ELR (cell line): ENCODE measurements at places on chromosomes 7 and 10.
A peak's percentile ranks its signal among the peaks of the same experiment; 100 is the strongest.

- DNase-seq: no peak
Measured at GRCh38 chr7:1667566-1668395, 2.3 kb upstream of the ELFN1 start.

GRCh38 chr7:30936650-30937245 is 25.1 kb downstream of the AQP1 start:
- DNase-seq: no peak

DNA sequence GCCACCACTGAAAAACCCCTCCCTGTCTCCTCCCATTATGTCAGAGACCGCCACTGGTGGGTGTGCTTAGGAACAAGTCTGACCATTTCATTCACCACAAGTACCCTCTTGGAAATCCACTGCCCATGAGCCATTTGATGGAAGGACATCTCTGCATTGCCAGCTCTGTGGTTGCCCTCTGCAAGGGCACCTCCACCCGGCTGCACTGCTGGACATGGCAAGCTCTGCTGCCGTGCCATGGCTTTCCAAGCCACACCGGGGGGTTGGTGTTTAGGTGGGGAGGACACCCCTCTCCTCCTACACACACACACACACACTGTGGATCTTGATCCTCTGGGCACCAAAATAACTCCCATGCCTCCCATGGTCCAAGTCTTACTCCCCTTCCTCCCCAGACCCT is 5.2 kb upstream of the PLXNA4 start:
- no peak for DNase-seq

DNA sequence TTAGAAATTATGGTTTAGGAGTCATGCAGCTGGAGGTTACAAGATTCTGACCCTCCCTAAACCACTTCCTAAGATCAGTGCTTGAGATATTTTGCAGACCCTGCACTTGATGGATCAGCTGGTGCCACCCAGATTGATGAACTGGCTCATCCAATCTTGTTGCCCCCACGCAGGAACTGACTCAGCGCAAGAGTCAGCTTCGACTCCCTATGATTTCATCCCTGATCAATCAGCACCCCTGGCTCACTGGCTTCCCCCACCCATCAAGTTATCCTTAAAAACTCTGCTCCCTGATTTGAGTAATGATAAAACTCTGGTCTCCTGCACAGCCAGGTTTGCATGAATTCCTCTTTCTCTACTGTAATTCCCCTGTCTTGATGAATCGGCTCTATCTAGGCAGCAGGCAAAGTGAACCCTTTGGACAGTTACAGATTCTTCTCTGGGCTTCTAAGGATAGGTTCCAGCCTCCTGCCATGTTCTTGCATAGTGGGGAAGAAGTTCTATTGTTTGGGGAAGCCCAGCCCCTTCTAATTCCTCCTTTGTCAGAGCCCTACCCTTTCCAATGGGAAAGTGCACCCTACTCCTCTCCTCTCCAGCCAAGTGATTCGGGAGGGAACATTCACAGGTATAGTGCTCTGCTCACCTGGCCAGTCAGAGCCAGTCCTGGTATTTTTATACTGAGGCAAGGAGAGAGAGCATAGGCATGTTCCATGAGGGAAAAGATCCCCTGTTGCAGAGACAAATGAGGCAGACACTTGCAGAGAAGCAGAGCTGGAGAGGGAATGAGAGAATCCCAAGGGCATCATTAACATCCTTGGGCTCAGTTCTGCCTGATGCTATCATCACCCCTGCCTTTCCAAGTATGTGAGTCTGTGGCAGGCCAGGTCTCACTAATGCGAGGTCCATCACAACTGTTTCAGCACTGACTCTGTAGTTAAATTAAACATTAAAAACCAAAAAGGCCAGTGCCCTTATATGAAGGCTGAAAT is 224.4 kb upstream of the GALNT17 start:
- DNase-seq: no peak

- no peak for DNase-seq
Measured at GRCh38 chr10:29756451-29756850, 121.7 kb upstream of the SVIL start.

DNA sequence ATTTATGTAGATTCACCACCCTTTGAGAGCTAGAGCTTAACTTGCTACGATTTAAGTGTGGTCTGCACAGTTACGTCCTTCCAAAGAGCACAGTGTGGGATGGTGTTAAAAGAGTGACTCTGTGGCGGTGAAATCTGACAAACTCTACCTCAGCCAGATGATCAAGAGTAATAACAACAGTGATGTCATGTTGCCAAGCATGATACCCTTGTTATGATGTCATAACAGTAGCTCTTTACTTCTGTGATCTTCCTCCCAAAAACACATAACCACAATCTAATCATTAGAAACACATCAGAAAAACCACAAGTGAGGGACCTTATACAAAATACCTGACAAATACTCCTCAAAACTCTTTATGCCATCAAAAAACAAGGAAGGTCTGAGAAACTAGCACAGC is 649.3 kb downstream of the POM121L12 start:
- DNase-seq: no peak

- no peak for DNase-seq
Measured at GRCh38 chr10:79473496-79474095, 28.2 kb upstream of the ZCCHC24 start.

DNA sequence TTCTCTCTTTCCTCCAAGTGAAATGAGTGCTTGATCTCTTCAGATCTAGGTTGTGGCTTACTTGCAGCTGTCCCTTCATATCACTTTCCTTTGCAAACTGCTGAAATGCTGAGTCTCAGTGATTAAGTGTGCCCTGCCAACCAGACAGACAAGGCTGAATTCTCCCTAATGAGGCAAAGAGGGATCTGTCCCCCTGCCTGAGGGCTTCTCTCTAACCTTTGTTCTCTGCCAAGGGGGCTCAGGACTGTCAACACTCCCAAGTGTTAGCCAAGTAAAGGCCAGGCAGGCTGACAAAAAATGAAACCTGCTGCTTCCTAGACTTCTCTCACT is at the start of gene MSS51:
Gene MSS51, minus strand, starts transcription at position 24 of the 330 bp plus-strand sequence. CDS start 5,277 bp downstream, outside the sequence.
- no peak for DNase-seq

DNA sequence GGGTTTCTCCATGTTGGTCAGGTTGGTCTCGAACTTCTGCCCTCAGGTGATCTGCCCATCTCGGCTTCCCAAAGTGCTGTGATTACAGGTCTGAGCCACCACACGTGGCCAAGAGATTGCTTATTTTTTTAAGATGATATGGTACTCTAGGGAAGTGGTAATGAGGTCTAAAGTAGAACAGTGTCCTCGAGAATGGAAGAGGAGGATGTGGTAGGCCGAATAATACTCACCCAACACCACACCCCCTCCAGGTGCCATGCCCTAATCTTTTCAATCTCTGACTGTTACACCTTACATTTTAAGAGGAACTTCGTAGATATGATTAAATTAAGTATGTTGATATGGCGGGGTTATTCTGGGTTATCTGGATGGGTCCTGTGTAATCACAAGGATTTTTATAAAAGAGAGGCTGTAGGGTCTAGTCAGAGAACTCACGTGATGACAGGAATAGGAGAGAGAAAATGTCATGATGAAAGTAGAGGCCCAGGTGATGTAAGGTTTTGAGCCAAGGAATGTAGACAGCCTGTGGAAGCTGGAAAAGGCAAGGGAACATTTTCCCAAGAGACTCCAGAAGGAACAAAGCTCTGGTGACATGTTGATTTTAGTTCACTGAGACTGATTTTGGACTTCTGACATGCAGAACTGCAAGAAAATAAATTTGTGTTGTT is 29.5 kb downstream of the CDK13 start:
- no peak for DNase-seq

GRCh38 chr7:36312064-36312914 is 77.4 kb upstream of the ANLN start:
- DNase-seq: no peak

GRCh38 chr10:115390607-115391006 is 297.4 kb downstream of the ATRNL1 start:
- no peak for DNase-seq

- DNase-seq: peak; percentile 56
Measured at GRCh38 chr10:78491812-78492211, 458.1 kb downstream of the RPS24 start.

- peak; percentile 56 for DNase-seq
Measured at GRCh38 chr7:90825779-90826178, 229.7 kb downstream of the CDK14 start.
